ENCODE measurements at places on chromosomes 11 and 22.

GRCh38 chr11:119744577-119744976 lies 15.6 kb upstream of the NECTIN1 start:
- DNase-seq, result no peak

GRCh38 chr22:20533879-20534265 lies 26.5 kb downstream of the MED15 start:
- no peak for DNase-seq

DNA sequence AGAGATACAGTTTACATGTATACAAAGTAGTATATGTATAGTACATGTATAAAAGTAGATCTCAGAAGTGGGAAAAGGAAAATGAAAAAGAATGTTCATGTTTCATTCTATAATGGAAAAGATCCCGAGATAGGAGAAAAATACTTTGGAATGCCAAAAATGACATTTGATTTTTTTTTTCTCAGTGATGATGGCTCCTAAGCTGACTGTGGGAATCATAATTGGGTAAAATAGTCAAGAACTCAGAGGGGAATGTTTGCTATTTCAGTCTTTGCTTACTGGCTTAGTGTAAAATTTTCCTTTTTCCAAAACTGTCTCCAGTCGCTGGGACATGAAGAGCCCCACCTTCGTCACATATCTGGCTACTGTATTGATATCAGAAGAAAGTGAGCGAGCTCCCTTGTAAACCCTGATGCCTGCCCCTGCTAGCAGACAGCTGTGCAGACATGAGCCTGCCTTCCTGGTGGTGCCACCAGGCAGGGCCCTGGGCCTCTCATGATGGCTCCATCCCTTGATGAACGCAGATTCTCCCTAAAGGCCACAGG lies 944.6 kb downstream of the NTM start:
- DNase-seq, result no peak

DNA sequence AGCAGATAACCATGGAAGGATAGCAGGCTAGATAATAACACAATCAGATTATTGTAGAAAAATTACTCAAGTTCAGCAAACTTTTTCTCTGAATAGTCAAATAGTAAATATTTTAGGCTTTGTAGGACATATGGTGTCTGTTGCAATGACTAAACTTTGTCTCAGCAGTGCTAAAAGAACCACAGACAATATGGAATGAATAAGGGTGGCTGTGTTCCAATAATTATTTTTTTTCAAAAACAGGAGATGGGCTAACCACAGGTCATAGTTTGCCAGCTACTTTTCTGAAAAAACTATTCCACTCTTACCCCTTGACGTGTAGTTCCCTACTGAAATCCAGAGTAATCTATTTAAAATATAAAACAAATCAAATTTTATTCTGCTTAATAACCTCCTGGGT lies 153.9 kb upstream of the LRRC4C start:
- no peak for DNase-seq

GRCh38 chr22:48761546-48761945 lies 1066.1 kb downstream of the BRD1 start:
- no peak for DNase-seq

GRCh38 chr11:121304759-121305158 lies 12.2 kb downstream of the SC5D start:
- no peak for DNase-seq

DNA sequence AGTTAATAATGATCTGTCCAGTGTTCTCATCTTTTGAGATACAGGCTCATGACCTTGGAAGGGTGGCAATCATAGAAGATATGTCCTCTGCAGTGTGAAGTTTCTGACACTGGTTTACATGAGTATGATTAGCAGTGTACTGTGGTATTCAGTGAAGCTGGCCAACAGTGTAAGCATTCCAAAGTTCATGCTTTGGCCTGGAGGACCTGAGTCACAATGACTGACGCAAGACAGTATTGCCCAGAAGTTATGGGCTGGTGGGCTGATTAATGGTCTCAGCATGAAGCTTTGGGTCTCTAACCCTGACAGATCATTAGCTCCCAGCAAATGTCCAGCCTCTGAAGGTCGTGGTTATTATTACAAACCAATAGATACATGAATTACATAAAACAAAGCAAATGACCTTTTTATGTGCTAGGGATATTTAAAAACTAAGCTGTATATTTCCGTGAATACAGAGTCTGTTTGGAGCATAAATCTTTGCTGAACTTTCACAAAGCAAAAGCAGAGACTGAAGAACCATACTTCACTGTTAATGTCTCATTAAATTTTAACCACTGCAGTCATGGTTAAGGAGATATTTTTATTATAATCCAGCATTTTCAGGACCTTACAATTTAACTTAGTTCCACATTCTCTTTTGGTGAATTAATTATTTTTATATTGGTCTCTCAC lies 28.3 kb upstream of the USP47 start:
- DNase-seq, result peak; percentile 90

GRCh38 chr11:121688860-121689614 lies 236.3 kb upstream of the SORL1-AS1 start:
- DNase-seq, result no peak

DNA sequence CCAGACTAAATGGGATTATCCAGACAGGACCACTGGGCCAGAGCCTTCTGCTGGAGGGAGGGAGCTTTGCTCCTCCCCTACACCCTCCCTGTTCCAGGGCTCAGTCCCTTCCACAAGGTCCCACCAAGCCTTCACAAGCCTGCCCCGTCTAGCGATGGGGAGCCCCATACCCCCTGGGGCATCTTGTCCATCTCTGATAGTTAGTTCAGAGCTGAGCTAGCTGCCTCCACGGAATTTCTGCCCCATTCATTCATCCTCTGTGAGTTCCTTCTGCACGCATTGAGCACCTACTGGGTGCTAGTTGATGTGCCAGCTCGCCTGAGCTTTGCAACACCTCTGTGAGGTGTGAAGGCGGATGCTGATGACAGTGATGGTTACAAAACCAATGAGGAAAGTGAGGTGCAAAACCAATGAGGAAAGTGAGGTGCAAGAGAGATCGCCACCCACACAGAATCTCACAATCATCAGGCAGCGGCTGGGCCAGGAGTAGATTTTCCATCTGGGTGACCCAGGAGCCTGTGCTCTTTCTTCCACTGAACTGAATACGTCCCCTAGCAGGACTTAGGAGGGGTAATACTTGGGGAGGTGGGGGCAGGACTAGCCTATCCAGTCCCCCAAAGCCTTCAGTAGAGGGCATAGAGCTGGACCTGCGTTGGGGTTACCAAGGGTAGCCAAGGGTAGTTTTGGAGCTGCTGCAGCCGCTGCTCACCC lies 21.5 kb upstream of the CBX7 start:
- DNase-seq, result no peak

DNA sequence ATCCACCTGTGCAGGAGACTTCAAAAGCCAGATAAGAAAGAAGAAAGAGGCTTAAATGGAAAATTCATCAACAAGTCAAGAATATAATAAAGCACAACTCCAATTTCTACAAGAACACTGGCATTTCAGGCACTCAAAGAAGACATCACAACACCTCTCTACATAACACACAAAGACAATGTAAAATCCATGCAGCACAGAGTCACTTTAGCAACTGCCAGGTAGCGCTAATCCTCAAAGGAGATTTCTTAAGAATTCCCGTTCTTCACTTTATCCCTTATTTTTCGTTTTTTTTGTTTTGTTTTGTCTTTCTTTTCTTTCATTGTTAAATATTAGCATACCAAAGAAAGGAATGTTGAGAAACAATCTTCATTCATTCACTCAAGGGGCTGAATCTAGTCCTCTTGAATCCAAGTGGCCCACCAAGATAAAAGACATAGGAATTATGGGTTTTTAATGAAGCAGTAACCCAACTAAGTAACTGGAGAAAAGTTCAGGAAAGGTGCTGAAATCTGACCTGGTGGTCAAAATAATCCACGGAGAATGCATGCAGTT lies 95.0 kb downstream of the CADM1 start:
- DNase-seq, result no peak

DNA sequence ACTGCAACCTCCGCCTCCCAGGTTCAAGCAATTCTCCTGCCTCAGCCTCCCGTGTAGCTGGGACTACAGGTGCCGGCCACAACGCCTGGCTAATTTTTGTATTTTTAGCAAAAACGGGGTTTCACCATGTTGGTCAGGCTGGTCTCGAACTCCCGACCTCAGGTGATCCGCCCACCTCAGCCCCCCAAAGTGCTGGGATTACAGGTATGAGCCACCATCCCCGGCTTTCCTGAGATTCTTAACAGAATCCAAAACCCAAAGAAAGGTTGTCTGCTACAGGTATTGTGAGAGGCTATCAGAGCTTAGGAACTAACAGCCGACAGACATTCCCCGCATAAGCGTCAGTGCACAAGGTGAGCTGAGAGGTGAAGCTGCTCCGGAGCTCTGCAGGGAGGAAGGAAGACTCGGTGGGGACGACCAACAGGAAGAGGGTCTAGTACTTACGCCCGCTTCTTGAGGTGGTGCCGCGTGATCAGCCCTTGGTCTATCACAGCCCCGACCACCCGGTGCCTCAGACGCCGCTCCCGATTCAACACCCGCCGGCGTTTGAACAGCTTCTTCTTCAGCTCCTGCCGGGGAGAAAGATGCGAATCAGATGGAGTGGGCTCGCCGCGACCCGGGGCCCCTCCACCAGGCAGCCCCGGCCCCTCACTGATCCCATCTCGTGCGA lies 470 bp downstream of the C11orf98 start:
- DNase-seq, result no peak

- no peak for DNase-seq
Measured at GRCh38 chr11:135017296-135017695, 605.3 kb upstream of the B3GAT1 start.

- no peak for DNase-seq
Measured at GRCh38 chr11:131893103-131893890, 522.9 kb downstream of the NTM start.

DNA sequence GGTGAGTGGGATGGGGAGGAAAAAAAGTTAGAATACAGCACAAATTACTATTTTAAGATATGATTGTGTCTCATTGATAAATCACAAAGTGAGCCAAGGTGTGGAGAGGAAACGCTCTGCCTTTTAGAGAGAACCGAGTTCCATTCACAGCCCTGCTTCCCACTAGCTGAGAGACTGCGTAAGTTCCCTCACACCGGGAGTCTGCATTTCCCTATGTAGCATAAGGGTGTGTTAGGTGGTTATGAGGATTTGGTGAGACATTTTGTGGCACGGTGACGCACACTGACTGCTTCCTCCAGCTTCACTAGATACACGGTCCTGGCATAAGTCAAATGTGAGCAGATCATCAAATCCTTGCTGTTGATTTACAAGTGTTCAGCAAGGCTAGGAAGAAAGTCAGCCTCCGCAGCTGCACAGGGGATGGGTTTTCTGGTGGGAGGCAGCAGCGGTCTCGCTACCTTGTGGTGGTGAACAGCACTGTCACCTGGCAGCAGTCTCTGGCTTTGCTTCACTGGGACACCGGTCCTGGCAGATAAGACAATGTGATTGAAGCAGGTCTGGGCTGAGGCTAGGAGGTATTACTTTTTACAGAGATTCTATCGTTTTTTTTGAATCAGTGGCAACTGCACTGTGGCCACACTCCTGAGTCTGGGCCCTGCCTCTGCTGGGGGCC lies 312.2 kb upstream of the B3GAT1 start:
- DNase-seq, result no peak

DNA sequence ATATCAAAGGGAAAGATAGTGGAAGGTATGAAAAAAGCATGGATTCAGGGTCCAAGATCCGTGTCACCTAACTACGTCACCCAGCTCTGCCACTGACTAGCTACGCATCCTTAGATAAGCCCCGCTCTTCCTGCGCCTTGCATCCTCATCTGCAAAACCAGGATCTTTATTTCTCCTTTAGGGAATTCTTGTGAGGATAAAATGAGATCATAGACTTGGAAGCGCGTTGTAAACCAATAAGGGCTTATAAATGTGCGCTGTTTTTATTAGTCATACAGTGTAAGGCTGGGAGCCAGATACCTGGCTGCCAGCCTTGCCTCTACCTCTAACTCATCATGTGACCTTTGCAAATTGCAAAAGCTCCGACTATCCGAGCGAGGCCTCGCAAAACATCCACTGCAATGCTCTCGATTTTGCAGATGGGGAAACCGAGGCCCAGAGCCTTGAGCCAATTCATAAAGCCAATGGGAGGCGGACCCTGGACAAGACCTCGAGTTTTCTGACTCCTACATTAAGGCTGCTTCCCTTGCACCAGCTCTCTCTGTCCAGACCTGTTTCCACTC lies 753 bp downstream of the PRPF19 start:
- no peak for DNase-seq

DNA sequence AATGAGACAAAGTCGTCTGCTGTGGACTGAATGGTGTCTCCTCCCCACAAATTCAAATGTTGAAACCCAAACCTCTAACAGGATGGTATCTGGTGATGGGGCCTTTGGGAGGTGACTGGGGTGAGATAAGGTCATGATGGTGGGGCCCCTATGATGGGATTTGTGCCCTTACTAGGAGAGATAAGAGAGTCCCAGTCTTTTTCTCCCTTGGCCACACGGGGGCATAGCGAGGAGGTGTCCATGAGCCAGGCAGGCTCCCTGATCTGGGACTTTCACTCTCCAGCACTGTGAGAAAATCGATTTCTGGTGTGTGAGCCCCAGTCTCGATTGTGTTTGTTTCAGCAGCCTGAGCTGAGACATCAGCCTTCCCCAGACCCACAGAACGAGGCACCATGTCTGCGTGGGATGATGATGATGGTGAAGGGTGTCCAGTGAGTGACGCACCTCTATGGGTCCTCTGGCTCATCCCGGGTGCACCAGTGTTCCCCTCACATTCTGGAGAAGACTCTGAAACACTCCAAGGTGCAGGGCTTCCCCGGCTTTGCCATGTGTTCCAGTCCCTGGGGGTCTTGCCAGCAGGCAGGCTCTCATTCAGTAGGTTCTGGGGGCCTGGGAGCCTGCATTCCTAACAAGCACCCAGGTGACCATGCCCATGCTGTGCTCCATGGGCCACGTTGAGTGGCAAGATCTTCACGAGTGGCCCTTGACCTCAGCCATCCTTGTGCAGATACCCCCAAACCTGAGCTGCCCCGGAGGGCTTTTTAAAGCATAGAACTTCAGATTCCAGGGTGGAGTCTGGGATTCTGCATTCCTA lies 363.0 kb downstream of the CTTN start:
- DNase-seq, result no peak

GRCh38 chr11:129283141-129283540 lies 91.0 kb upstream of the ARHGAP32 start:
- no peak for DNase-seq

DNA sequence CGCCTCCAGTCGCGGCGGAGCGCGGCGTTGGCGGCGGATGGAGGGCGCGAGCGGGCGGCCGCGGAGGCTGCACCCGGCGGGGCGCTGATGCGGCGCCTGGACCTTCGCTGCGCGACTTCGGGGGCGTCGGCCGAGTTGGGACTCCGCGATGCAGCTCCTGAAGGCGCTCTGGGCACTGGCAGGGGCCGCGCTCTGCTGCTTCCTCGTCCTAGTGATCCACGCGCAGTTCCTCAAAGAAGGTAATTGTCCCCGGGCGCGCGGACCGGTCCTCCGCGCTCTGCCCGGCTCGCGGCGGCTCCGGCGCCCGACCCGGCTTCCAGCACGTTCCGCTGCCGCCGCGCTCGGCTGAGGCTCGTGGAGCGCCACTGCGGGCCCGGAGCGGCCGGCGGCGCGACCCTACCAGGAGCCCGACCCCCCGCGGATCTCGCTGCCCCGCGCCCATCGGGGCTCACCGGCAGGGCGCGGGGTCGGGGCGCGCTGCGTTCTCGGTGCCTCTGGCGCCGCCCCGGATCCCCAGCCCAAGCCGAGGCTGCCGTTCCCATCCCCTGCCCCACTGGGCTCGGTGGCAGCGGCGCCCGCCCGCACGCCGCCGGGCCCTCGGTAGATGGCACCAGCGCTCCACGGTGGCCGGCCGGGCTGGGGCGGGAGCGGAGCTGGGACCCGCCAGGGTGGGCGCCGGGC lies 1251.2 kb downstream of the BRD1 start:
- no peak for DNase-seq

- DNase-seq, result no peak
Measured at GRCh38 chr11:59899532-59899931, 20.9 kb downstream of the OOSP3 start.

GRCh38 chr11:21465203-21465602 lies 727.7 kb upstream of the ANO5 start:
- DNase-seq, result no peak

All from non-pigmented ciliary epithelial cell (primary cell).